Naive thymus-derived CD8-positive, alpha-beta T cell (primary cell): ENCODE measurements at places on chromosomes 2 and 18. TPM values are rescaled to one million over a fixed set of nuclear protein-coding genes. Genes with fewer than 3 reads are reported as not detected.

GRCh38 chr2:74554820-74555531 lies 456 bp downstream of the DOK1 start:
- DNase-seq, result no peak

CRACDL gene
- 2.0 TPM for total RNA-seq

- no peak for DNase-seq
Observed at GRCh38 chr2:224885291-224885690, 157.0 kb downstream of the DOCK10 start.

DNA sequence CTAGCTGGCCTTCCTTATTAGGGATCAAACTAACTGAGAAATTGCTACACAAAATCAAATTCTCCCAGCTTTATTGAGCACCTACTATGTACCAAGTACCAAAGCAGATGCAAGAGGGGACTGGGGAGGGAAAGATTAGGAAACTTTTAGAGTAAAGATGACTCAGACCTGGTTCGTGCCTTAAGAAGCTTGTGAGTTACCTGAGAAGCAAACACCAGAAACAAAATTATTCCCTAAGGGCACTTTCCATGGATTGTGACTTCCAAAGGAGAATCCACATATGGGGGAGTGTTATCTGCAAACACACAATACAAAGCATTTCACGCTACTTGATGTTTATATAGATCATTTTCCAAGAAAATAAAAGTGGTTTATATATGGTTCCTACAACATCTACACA lies 326.9 kb upstream of the HNRNPA3 start:
- no peak for DNase-seq

GRCh38 chr2:5694306-5694705 lies 2.1 kb downstream of the SOX11 start:
- no peak for DNase-seq

- DNase-seq, result no peak
Observed at GRCh38 chr2:169664600-169664977, 29.6 kb downstream of the CFAP210 start.

DNA sequence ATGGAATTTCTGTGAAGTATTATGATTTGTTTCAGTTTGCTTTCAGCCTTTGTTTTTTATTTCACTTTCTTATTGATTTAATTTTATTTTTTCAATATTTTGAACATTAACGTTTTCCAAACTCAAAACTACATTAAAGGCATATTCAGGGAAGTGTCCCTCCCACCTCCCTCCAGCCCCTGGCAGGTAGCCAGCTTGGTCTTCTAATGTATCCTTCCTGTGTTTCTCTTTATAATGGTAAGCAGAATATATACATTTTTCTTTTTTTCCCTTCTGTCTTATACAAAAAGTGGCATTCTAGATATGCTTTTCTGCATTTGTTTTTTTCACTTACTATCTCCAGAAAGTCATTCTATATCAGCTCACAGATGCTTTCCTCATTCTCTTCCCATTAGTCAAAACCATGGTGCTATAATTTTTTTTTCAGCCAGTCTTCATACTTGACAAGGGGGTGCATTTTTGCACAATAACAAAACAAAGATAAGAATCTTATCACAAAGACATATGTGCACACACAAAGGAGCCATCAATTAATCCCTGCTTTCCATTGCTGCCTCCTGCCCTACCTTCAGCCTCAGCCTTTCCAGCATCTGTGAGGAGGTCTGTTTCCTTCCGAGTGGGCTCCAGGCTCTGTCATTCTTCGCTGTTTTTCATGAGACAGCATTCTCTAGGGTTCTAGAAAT lies 33.7 kb upstream of the TMEM177 start:
- DNase-seq, result no peak

DNA sequence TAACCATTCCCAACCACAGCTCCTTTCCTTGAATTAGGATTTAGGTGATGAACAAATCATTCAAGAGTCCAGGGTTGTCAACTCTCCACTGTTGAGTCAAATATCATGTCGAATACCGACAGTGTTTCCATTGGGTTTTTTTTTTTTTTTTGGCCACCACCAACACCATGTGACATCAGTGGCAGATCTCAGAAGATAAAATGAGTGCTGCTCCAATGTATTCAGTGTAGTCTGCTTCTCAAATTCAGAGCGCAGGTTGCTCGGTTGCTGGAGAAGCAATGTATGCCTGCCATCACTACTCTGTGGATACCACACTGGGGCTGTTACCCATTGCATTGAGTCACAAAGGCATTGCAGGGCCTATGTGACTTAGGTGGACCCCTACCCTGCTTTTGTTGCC lies 10.8 kb upstream of the ATL2 start:
- DNase-seq, result no peak

GRCh38 chr18:63604791-63605567 lies 17.8 kb downstream of the SERPINB13 start:
- DNase-seq, result no peak

DNA sequence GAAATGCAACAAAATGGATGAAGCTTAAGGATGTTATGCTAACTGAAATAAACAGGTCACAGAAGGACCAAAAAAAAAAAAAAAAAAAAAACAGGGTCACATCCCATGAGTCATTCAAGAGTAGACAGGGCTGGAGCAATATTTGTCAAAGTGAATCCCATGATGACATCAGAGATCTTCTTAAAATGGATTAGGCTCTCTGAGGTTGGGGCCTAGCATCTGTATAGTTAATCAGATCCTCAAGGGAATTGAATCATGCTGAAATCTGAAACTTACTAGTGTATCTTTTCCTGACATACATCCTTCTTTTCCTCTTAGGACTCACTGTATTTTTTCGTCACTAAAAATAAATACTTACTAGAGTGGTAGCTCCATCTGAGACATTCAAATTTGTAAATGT lies 380.6 kb upstream of the NXPH2 start:
- DNase-seq, result no peak

DNA sequence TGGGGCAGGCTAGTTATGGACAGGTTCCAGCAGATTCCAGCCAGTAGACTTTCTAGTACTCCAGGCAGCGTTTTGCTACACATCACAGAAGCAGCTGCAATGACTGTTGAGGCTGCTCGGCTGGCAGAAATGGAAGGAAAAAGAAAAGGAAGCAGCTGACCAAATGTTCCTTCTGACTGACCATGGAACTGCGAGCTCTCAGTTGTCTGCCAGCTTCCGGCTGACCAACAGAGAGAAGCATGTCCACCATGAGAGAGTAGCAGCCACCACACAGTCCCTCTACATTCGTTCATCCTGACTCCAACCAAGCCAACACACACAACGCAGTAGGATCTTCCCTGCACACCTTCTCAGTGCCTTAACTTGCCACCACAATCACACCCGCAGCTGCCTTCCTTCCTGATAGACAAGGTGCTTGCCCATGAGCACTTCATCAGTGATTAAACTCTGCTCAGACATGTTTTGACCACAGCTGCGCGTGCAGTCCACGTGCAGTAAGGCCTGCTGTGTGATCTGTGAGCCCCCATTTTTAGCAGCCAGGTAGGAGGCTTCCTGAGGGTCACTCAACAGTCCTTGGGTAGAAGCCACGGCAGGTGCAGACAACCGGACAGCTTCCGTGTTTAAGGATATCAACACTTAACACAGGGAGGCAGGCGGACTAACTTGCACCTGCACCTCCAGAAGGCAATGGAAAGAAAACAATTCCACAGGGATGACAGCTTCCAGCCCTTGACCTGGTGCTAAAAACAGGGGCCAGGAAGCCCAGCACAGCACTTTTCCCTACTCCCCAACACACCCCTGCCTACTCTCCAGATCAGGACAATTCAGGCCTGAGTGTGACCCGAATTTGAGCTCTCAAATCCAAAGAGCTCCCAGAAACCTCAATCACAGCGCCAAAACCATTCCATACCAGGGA lies 996 bp downstream of the TGFBRAP1 start:
- DNase-seq, result peak; percentile 11

DNA sequence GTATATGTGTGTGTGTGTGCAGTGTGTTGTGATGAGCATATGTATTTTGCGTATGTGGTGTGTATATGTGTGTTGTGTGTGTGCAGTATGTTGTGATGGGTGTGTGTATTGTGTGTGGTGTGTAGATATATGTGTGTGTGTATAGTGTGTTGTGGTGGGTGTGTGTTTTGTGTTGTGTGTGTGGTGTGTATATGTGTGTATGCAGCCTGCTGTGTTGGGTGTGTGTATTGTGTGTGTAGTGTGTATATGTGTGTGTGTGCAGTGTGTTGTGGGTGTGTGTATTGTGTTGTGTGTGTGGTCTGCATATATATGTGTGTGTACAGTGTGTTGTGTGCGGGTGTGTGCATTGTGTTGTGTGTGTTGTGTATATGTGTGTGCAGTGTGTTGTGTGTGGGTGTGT lies 23.9 kb downstream of the ACKR3 start:
- no peak for DNase-seq

HNMT gene
- total RNA-seq, result 0.11 TPM

GRCh38 chr2:3675687-3676086 lies 17.7 kb downstream of the ALLC start:
- DNase-seq, result no peak

GRCh38 chr2:3403587-3404334 lies 24.3 kb downstream of the TRAPPC12 start:
- no peak for DNase-seq

GRCh38 chr2:189111063-189111715 lies 68.4 kb downstream of the COL5A2 start:
- DNase-seq, result no peak

- no peak for DNase-seq
Observed at GRCh38 chr2:153268941-153269461, 209.6 kb downstream of the RPRM start.

DNA sequence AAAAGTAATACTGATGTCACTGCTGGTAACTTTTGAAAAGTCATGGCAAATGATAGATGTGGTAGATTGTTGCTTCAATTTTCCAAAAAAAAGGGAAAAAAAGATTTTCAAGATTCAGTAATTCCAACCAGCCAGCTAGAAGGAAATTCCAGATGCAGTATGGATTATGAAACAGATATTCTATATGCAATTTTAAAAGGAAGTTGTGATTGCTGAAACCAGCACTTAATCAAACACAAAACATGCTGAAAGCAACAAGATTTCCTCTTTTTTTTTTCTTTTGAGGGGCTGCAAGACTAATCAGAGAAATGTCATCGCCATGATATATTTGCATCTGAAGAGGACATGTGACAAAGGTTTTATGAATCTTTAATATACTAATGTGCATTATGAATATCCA lies 5.1 kb upstream of the HNMT start:
- no peak for DNase-seq

- no peak for DNase-seq
Observed at GRCh38 chr2:203732092-203732952, 25.9 kb downstream of the CD28 start.

- DNase-seq, result no peak
Observed at GRCh38 chr2:85259879-85260278, 67.9 kb downstream of the TGOLN2 start.

SULT1C4 gene
- not detected for total RNA-seq

DNA sequence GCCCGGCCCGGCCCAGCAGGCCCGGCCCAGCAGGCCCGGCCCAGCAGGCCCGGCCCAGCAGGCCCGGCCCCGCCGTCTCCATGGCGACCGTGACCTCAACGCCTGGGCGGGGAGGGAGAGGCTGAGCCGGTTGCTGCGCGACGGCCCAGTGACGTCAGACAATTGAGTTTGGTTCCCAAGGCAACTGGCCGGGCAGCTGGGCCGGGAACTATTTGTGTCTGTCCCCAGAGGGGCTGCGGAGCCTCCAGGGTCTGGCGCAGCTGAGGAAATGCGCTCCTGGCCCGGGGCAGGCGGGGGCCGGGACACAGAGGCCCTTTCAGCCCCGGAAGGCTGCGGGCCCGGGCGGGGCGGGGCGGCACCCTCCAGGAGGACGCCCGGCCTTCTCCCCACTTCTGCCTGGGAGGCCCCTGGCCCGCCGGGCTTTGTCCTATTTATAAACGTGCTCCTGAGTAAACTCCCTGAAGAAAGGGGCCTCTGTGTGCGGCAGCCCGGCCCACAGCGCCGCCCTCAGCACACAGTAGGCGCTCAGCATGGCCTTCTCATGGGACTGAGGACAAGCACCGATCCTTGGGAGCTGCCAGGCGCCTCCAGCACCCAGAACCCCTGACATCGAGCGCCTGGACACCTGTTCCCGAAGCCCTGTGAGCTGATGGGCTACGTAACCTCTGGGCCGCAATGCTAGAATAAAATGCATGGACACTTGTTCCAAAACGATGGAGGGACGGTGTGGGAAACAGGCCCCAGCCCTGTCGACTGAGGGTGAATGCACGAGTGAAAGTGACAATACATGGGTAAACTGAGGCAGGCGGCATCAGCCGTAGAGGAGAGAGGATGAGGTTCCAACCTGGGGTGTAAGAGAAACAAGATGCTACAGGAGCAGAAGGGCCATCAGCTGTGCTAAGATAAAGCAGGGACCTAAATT lies 12.3 kb downstream of the TEX44 start:
- DNase-seq, result peak; percentile 97

GRCh38 chr18:8426401-8426800 lies 182.8 kb upstream of the RAB12 start:
- no peak for DNase-seq

GRCh38 chr18:54950221-54950620 lies 9.0 kb downstream of the CCDC68 start:
- no peak for DNase-seq

DNA sequence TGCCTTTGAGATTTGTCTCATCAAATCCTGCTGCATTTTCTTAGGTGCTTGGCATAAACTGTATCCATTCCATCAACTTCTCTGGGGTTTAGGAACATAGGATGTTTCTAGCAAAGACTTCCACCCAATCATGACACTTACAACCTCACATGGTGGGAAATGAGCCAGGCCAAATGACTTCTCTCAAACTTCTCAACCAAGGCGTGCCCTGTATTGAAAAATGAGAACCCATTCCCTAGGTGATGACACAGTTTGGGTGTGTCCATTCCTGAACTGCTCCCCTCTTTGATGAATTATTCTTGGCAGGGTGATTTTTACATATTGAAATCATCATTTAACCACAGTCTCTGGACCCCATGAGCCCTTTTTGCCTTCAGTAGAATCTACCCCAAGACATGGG lies 161.1 kb downstream of the EN1 start:
- DNase-seq, result no peak

DLX1 gene
- total RNA-seq, result not detected

GRCh38 chr2:113148606-113149552 lies 21.5 kb downstream of the IL1RN start:
- no peak for DNase-seq

DNA sequence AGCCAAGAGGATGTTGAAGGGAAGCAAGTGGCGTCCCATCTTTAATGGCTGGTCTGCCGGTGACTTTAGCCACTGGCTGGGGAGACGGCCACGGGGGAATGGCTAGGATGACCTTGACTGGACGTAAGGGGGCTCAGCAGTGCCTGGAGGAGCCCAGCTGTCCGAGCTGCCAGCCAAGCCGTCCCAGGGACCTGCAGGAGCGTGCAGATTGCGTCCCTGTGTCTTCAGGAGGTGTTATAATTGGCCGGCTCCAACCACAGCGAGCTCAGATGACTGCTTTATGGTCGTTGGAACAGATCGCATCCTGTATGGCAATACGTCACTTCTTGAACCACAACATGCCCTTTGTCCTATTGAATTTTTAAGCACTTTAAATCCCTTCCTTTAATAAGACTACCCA lies 204.6 kb downstream of the EIPR1 start:
- DNase-seq, result no peak
